CD8-positive, alpha-beta memory T cell (primary cell): ENCODE measurements at places on chromosomes 16 and 17. TPM values are rescaled to one million over a fixed set of nuclear protein-coding genes. Genes with fewer than 3 reads are reported as not detected.

KCNG4 gene
- total RNA-seq, result not detected

RPH3AL gene
- 0.91 TPM for total RNA-seq

DNA sequence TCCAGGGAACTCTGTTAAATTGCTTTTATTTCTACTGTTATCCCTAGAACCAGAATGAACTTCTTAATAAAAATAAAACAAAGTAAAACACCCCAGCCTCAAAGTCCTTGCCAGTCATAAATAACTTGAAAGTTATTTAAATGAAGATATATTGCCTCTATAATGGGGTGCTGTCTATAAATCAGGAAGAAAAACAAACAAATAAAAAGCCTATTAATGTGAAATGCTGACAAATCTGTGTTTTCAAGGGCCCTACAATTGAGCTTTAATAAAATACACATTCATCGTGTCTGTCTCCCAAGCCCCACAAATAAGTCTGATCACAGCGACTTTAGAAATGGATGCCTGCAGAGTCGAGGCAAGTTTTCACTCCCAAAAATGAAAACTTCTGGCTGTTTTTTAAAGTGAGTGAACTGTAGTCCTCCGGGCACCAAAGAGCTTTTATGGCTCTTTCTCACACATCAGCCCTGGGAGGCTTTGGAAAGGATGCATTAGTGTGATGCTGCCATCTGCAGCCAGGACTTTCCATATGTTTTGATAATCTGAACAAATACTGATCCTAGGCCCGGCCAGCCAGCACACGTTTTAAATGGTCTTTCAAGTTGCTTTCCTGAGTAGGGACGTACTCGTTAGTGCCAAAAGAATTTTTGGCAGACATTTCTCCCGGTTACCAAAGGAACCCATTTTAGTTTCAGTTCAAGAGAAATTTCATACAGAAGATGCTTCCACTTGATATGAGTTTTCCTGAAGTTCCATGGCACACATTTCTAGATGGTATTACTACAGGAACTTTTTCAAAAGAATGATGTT, 16.3 kb downstream of the NACA2 start:
- H3K4me3 ChIP-seq, result no peak overlapping the region
- H3K4me1 ChIP-seq, result no peaks in the 10 kb centered on the region
- no peak overlapping the region for H3K27ac ChIP-seq
- no peak for DNase-seq
- H3K36me3 ChIP-seq, result no peaks in the 10 kb centered on the region

DNA sequence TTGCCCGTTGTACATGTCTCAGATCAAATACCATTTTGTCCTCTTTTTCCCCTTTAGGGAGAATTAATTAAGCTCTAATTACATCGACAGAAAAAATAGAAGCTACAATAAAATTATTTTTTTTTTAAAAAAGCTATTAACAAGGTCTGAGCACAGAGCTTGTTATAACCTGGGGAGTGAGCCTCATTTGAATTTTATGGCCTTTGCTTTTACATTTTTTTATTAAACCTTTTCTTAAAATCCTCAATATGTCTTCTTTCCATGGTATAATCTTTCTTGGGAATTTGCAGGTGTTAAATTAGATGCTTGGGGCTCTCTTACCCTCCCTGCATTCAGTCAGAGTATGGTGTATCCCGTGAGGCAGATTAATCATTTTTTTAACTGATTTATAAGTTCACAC, 212.5 kb upstream of the XYLT1 start:
- no peaks in the 10 kb centered on the region for H3K27me3 ChIP-seq
- DNase-seq, result no peak
- H3K36me3 ChIP-seq, result no peaks in the 10 kb centered on the region

- no peaks in the 10 kb centered on the region for H3K36me3 ChIP-seq
- peaks cover 7% of the 10 kb centered on the region for H3K27me3 ChIP-seq
- H3K4me3 ChIP-seq, result no peak overlapping the region
- H3K4me1 ChIP-seq, result no peaks in the 10 kb centered on the region
- H3K27ac ChIP-seq, result no peak overlapping the region
Measured at GRCh38 chr17:79464318-79465010, 146.4 kb downstream of the RBFOX3 start.

DNA sequence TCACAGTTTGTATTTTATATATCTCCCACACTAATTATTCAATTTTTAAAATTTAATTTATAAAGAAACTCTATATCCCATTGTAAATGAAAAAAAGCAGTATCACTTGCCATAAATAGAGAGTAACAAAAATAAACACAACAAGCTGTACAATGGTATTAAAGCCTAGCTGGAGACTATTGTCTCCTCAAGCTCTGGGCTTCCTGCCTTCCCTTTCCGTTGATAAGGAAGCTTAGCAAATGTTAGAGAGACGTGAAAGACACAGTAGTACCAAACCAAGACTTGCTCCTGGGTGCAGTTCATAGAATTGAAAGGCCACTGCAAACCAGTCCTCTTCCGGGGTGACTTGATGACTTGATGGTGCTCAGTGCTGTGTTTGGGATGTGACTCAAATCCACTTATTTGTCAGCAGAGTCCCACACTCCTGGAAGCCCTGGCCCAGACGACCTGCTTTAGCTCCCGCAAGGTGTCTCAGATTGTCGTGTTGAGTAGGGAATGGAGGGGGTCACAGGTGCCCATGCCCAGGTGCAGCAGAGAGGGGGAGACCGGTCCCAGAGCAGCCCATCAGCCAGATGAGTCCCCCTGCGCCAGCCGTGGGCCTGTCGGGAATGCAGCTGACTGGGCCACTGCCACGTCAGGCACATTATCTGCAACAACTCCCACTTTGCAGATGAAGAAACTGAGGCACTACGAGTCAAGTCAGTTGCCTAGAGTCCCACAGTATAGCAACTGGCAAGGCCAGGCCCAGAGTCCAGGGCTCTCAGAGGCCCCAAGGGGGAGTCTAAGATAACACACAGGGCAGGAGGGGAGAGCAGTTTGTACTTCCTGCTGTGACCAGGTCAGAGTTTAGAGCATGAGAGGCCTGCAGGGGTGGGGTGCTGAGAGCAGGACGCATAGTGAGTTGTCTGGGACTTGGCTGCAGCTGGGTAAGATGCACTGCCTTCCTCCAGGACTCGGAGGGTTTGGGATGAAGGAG, 40.5 kb downstream of the PSME3IP1 start:
- peaks cover 44% of the 10 kb centered on the region for H3K4me1 ChIP-seq
- H3K27ac ChIP-seq, result no peak overlapping the region
- H3K27me3 ChIP-seq, result no peaks in the 10 kb centered on the region
- DNase-seq, result no peak

DNA sequence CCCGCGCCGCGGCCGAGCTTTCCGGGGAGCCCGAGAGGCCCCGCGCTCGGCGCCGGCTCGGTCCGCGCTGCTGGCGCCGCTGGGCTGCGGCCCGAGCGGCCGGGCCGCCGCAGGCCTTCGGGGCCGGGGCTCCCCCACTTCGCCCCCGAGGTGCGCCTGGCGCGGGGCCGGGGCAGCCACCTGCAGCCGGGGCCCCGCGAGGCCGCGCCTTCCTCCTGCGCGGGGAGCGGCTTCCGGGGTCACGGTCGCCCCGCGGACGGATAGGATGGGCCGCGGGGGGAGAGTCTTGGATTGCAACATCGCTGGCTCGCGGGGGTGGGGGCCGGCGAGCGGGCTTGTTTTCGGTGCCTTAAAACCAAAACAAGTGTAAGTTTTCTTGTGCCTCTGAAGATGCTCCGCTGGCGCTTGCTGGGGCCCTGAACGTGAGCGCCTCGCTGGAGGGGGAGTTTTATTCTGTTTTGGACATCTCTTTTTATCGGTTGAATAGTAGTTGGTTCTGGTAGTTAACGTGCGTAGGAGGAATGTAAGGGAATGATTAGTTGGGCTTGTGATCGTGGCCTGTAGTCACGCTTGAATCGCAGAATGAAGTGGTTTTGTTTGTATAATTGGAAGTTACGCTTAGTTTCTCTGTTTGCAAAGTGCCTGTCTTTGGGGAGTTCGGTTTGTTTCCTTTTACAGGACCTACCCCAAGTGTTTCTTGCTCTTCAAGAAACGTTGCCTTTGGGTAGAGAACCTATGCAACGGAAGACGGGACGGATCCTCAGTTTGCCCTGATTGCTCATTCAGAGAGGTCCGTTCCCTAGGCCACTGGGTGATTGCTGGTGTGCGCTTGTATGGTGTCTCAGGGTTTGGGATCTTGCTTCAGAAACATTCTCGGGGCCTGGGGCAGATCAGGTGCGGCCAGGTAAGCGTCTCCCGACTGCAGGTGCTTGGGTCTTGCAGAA, 724 bp downstream of the UBE2I start:
- H3K4me1 ChIP-seq, result peaks cover 37% of the 10 kb centered on the region
- H3K27ac ChIP-seq, result peak overlapping the region; percentile 58
- DNase-seq, result peak; percentile 71
- no peaks in the 10 kb centered on the region for H3K27me3 ChIP-seq
- H3K4me3 ChIP-seq, result peak overlapping the region; percentile 81
- peaks cover 21% of the 10 kb centered on the region for H3K36me3 ChIP-seq

- no peak overlapping the region for H3K4me3 ChIP-seq
- no peaks in the 10 kb centered on the region for H3K36me3 ChIP-seq
- DNase-seq, result no peak
- no peak overlapping the region for H3K27ac ChIP-seq
Measured at GRCh38 chr16:18958621-18959029, 25.1 kb upstream of the TMC7 start.

DNA sequence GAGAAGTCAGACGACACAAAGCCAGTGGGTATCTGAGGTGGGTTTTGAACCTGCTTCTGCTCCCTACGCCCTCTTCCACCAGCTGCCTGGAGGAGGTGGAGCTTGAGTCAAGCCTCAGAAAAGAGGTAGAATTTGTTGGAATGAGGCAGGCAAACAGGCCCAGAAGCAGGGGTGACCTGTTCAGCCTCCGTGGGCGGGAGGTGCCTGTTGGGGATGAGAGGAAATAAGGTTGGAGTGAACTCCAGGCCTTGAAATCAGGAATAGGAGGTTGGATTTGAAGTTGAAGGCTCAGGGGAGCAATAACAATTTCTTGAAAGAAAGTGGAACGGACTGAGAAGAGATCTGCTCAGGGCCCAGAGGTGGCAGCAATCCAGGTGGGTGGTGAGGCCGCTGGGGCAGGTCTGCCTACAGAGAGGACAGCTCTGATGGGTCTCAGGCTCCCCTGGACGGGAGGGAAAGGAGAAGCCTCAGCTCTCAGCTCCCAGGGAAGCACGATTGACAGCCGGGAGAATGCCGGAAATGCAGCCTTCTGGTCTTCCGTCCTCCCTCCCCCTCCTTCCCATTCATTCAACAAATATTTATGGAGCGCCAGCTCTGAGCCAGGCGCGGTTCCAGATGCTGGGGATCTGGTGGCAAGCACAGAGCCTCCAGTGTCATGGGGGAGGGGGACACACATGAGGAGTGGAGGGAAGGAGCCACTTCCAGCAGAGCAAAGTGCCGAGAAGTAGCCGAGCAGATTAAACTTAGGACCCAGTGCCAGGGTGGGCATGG, 61.9 kb upstream of the CIBAR2 start:
- no peaks in the 10 kb centered on the region for H3K36me3 ChIP-seq
- no peak for DNase-seq
- H3K27ac ChIP-seq, result no peak overlapping the region
